Choroid plexus epithelial cell (primary cell): ENCODE measurements at places on chromosomes 6 and 20.

GRCh38 chr20:57622201-57622570 lies 2.0 kb upstream of the ZBP1 start:
- DNase-seq = no peak

DNA sequence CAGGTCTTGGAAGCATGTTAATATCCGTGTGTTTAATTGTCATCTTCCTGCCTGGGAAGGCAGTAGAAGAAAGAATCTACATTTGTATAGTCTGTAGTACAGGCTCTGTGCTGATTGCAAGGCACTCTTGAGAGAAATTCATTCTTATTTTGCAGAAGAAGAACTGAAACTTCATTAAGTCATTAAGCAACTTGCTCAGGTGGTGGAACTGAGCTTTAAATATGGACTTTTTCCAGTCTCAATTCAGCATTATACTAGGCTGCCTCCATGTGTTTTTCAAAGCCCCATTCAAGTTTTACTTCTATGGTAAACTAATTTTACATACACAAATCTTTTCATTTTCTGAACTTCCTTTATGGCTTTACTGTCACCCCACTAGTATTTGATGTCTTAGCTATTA lies 18.7 kb downstream of the ZNF451 start:
- no peak for DNase-seq

GRCh38 chr6:149334682-149335160 lies 17.2 kb downstream of the TAB2 start:
- peak; percentile 75 for DNase-seq

GRCh38 chr6:168314948-168315347 lies 4.6 kb downstream of the DACT2 start:
- DNase-seq = peak; percentile 27

DNA sequence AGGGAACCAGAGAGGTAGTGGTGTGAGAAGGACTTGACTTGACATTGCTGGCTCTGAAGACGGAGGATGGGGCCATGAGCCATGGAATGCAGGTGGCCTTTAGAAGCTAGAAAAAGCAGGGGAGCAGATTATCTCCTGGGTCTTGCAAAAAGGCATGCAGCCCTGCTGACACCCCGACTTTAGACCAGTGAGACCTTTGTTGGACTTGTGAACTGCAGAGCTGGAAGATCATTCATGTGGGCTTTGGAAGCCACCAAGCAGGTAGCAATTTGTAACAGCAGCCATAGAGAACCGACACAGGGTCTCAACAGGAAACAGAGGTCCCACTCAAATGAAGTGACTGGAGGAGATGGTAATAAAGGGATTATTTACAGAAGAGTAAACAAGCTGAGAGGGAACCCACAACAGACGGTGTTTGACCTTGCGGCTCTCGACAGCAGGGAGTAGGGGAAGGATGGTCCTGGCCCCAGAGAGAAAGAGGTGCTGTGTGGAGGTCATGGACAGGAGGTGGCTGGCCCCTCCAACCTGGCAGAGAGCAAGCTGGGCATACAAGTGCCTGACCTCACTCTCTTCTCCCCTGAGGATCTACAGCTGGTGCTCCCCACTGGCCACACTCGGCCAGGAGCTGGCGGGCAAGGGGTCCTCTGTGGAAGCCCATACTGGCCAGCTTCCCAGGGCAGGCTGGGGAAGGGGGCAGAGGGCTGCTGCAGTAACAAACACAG lies 43.9 kb downstream of the SLC22A23 start:
- no peak for DNase-seq

DNA sequence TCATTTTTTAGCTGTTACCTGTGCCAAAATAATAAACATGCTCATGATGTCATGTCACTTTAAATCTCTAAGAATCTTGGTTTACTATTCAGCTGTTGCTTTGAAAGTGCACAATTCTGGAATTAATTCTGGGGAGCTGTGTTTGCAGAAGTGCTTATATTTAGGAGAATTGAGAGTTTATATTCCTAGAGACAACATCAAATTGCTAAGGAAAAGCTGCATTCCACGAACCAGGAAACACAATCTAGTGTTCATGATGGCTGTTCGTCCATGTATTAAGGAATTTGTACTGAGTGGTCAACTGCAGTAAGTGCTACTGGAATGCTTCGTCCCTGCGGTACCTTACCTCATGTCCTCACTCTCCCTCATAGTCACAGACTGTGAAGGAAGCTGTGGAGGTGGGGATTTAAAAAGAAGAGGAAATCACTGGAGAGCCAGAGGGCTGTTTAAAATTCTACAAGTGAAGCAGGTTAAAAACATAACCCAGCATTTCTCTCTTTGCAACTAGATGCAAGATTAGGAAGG lies 161.0 kb downstream of the TRMT11 start:
- DNase-seq = no peak

- peak; percentile 94 for DNase-seq
These were observed 36.0 kb downstream of the CCN2 start for GRCh38 chr6:131914967-131915751.

DNA sequence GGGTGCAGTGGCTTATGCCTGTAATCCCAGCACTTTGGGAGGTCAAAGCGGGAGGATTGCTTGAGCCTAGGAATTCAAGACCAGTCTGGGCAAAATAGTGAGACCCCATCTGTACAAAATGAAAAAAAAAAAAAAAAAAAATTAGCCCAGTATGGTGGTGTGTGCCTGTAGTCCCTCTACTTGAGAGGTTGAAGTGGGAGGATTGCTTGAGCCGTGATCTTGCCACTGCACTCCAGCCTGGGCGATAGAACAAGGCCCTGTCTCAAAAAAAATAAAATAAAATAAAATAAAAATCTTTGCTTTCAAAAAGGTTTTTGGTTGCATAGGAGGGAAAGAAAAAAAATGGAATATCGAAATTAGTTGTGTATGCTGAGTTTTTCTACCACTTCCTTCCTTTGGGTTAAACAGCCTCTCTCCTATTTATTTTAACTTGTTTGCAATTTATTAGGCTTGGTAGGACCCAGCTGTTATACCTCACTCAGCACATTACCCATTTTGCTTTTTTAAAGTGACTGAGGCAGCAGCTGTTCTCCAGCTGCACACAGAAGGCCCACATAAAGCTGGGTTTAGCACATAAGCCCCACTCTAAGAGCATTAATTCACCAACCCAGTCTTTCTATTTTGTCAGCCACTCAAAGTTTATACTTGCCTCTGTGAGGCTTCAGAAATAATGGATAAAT lies 152.3 kb downstream of the ZFAND3 start:
- no peak for DNase-seq

DNA sequence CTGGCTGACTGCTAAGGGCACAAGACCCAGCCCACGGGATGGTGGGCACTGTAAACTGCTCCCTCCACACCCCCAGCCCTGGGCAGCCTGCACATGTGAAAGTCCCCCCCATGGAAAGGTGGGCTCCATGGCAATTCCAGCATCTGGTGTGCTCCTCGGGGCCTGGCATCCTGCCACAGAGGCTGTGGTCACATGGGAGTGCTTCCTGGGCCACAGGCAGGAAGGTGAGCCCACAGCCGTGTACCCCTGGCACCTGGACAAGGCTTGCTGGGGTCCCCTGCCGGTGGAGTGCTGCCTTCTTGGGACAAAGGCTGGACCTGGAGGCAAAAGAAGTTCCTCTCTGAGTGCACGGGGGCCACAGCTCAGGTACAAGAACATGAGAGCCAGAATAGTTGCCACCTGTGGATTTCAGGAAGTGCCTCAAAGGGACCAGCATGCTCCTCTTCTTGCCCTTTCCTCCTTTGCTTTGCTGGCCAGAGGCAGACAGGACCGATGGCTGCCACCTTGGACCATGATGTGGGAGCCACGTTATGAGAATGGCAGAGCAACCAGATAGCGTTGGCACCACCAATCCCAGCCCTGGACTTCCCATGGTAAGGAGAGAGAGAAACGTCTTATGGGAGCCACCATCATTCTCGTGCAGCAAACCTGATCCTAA lies 120.2 kb upstream of the MLN start:
- DNase-seq = no peak

DNA sequence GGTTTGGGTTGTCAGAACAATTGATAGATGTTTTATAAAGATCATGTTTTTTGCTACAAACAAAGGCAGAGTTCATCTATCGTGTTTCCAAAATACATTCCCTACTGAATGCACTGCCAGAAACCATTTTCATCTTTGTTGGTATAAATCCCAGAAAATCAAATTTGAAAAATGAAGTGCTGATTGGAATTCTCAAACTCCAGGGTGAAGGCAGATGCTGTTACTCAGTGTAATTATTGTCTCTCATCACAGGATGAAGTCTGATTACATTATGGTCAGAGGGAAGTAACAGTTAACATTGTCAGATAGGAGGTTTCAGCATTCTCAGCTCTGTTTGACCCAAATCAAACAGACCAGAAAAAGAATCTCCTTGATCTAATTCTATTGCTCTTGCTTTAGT lies 198.4 kb upstream of the KCNK16 start:
- no peak for DNase-seq

GRCh38 chr6:35082733-35083403 lies 58.3 kb downstream of the TCP11 start:
- DNase-seq = peak; percentile 65

GRCh38 chr6:109867970-109868358 lies 110.1 kb upstream of the GPR6 start:
- peak; percentile 65 for DNase-seq

- DNase-seq = no peak
These were observed 6.0 kb upstream of the VNN1 start for GRCh38 chr6:132719736-132720448.

GRCh38 chr20:46088409-46089166 lies 1.2 kb downstream of the NCOA5 start:
- DNase-seq = peak; percentile 36

- DNase-seq = no peak
These were observed 125.9 kb upstream of the MLN start for GRCh38 chr6:33929575-33930288.

- peak; percentile 65 for DNase-seq
These were observed 869.0 kb upstream of the ADGRB3 start for GRCh38 chr6:67766057-67766456.

- no peak for DNase-seq
These were observed 32.1 kb downstream of the FNDC1 start for GRCh38 chr6:159201336-159201735.

GRCh38 chr6:52423971-52424381 lies 3.8 kb downstream of the EFHC1 start:
- DNase-seq = peak; percentile 90

- no peak for DNase-seq
These were observed 348.3 kb upstream of the ZFP64 start for GRCh38 chr20:52539891-52540290.

DNA sequence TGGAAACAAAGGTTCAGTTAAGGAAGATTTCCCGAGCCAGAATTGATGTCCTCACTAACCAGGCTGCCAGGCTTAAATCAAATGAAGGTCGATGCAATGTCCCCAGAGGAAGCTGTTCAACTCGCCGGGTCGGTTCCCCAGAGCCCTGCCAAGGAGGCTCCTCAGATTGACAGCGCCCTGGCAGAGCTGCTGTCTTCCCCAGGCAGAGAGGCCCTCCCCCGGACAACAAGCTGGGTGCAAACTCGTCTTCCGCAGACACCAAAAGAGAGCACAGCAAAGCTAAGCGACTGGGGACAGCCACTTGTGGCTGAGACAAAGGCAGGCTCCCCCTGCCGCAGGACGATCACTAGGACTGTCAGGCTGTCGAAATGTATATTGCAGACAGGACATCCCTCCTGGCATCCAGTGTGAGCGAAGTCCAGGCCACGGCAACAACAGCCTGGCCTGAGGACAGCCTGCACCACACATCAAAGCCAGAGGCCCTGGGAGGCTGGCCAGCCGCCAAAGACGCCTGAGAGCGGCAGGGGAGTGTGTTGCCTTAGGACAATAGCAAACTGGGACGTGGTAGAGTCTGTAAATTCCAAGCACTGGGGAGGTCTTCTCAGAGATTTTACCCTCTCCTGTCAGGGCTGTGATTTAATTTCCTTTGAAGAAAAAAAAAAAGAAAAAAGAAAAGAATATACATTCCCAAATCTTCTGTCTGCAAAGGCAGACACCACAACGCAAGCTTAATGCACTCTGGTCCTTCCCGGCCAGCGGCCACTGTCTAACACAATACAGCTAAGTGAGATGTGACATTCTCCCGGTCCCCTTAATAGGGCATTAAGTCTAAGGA lies 99.1 kb downstream of the HIVEP2 start:
- peak; percentile 94 for DNase-seq

DNA sequence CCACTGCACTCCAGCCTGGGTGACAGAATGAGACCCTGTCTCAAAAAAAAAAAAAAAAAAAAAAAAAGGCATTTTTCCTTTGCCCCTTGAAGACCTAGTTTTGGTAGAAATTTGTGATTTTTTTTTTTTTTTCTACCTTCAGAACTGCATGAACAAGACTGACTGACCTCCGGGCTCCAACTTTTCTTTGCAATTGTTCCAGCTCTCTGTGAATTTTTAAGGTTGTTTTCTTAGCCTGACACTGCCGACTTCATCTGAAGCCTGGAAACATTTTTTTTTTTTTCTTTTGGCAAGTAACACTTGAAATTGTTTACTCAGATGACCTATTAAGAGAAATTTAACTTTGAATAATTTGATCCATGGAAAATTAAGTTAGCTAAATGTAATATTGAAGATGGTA lies 73.0 kb downstream of the SLC24A3 start:
- peak; percentile 37 for DNase-seq

DNA sequence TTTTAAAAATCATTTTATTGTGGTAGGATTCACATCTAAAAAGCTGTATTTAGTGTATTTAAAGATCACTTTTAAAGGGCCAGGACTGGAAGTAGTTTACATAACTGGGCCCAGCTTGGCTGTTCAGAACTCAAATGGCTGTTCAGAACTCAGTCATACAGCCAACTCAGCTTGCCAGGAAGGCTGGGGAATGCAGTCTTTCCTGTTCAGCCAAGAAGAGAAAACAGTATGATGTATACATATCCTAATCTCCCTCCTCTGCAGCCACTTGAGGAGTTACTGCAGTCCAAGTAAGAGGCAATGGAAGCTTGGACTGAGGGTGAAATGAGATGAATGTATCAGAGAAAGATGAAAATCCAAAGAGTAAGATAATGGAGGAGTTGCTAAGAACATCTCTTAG lies 24.6 kb downstream of the DSTN start:
- peak; percentile 84 for DNase-seq

DNA sequence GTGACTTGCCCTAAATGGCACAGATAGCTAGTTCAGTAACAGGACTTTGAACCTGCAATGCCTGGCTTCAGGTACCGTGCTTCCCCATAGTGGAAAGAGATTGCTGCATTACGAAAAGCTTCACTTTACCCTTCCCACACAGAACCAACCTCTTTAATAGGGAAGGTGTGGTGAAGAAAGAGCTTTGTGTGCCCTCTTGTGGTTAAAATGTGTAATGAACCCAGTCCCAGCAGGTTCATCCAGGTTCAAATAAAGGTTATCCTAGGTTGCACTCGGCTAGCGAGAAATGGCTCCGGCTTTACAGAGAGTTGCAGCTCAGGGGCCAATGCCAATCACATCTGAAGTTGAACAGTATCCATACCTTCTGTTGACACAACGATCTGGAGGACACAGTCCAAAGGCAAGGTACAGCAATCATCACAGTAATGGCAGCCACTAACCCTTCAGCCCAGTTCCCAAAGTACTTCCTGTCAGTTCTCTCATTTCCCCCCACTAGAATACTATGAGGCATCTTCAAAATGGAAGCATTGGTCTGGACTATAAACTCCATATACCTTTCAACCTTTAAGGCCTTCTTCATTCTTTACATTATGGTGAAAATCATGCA lies 3.0 kb downstream of the DEFB115 start:
- peak; percentile 5 for DNase-seq
